Bronchial epithelial cell (primary cell): ENCODE measurements at places on chromosomes 11 and 22.

DNA sequence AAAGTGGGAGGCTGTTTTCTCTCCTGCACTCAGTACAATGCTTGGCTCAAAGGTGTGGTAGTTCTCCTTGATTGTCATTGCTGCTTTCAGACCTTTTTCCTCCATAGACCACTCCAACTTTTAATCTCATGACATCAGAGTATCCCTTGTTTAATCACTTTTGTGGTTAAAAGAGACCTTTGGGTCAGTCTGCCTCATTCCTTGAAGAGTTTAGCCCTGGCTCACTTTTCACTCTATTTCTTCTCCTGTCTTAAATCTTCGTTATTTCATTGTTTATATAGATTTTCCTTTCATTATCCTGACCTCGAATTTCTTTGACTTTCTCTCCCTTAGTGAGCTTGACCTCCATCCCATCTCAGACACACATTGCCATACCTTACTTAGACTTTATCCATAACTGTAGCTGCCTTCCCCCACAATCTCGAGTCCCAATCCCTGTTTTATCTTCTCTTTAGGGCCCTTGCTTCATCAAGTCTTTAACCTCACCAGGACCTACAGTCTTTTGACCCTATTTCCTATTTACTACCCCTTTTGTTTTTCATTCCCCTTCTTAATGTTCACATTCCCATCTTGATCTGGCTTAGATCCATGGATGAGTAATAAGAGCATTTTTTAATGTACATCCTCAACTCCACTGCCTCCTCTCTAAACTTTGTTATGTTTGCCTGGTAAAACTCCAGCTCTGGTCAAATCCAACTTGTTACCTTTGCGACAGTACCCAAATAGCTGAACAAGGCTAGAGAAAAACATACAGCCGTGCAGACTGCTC is 9.5 kb downstream of the ATXN10 start:
- DNase-seq: no peak

- DNase-seq: no peak
Measured at GRCh38 chr22:44210722-44211121, 30.0 kb downstream of the PARVG start.

DNA sequence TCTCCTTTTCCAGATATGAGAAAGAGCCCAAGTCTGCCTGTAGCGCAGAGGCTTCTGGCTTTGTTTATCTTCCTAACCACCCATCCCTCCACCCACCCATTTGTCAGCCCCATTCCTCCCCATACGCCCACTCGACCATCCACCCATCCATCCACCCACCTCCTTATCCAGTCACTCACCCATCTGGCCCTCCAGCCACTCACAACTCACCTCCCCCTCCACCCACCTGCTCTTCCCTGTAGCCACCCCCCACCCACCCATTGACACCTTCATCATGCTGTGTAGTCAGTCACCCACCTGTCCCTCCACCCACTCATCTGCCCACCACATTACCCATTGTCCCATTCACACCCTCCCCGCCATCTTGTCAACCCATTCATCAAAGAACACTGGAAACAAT is 5.5 kb downstream of the CST6 start:
- DNase-seq: no peak

DNA sequence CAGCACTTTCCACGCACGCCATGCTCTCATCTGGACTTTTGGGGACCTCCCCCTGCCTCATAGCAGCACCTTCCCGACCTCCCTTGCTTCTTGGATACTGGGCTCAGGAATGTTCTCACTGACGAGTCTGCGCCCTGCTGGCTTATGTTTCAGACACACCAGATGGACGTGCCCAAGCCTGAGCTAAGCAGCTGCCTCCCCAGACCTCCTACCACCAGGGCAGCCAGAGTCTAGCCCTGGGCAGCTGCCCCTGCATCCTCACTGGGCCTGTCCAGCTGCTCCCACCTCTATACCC is 13.2 kb upstream of the RGL4 start:
- DNase-seq: no peak

- DNase-seq: no peak
Measured at GRCh38 chr11:61747967-61748285, 4.5 kb upstream of the MYRF start.

DNA sequence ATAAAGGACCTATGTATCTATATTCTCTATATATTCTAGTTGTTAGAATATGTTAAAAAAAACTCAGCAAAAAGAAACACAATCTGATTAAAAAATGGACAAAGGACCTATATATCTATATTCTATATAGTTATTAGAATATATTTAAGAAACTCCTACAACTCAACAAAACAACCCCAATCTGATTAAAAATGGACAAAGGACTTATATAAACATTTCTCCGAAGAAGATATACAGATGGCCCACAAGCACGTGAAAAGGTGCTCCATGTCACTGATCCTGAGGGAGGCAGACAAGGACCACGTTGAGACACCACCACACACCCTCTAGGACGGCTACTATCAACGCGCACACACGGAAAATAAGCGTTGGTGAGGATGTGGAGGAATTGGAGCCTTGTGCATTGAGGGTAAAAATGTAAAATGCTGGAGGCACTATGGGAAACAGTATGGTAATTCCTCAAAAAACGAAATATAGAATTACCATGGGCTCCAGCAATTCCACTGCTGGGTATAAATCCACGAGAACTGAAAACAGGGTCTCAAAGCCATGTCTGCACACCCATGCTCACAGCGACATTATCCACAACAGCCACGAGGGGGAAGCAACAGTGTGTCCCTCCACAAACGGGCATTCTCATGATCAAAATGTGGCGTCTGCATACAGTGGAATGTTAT is 22.7 kb downstream of the YPEL1 start:
- DNase-seq: peak; percentile 53

DNA sequence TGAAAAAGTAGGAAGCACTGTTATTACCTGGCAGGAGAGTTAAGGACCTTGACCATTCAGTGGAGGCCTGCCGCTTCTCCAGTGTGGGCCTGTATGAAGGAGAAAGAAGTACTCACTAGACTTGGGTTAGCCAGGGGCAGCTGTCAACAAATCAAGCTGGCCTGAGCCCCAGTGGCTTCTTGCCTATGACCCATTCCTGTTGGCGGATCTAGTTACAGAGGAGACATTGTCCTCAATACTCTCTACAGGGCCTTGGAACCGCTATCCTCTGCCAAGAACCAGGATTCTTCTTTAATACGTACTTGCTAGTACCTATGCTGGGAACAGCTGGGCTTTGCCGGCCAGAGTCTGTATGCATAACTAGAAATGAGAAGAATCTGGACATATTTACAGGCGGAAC is 68.1 kb downstream of the ALX4 start:
- no peak for DNase-seq
